ENCODE measurements at places on chromosomes 7 and 10.
A peak's percentile ranks its signal among the peaks of the same experiment; 100 is the strongest.

- DNase-seq = no peak
Observed at GRCh38 chr7:123537026-123537642, 2.7 kb upstream of the IQUB start.

GRCh38 chr7:42747044-42747443, 164.8 kb downstream of the C7orf25 start:
- DNase-seq = no peak

GRCh38 chr7:93758631-93759030, 131.9 kb downstream of the TFPI2 start:
- DNase-seq = no peak

DNA sequence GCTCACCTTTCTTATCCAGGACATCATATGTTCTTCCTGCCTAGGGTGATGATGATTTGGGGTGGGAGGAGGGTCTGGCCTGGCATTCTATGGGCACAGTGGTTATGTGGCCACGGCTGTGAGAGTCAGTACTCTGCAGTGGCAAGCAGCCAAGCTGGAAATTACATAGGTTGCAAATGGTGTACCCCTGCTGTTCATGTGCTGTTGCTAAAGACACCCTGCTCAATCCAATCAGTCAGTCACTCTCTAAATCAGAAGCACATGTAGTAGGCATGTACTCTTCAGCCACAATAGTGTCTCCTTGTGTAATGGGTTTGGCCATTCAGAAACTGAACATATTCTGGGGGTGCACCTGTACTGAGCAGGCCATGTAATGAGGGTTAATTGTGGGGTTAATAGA, 449.1 kb upstream of the ANKRD30A start:
- DNase-seq = no peak

DNA sequence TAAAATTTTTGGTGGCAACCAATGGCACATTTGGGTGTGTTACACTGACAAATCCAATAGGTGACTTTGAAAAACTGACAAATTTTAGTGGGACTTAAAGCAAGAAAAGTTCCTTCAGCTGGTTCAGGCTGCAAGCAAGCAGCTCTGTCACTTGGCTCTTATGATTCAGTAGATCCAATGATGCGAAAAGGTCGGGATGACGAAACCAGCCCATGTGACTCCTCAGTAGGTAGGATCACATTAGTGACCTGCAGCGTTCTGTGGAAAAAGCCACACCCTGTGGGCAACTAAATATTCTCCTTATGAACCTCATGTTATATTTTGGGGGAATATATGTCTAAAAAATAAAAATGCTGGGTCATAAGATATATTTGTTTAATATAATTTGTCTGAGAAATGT, 13.3 kb upstream of the TSGA13 start:
- no peak for DNase-seq

DNA sequence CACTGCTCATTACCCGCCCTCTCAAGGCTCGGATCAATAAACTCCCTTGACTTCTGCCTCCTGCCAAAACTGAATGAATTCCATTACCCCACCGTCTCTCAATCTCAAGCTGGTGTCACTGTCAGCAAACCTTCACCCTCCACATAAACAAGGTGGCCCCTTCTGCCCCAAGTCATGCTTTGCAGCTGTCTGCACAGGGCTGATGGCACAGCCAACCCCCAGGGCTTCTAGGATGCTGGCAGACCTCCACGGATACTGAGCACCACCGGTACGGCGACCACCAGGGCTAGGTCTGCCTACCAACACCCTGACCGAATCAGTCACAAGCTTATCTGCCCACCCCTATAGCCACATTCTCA, 46.1 kb downstream of the PARD3 start:
- no peak for DNase-seq

DNA sequence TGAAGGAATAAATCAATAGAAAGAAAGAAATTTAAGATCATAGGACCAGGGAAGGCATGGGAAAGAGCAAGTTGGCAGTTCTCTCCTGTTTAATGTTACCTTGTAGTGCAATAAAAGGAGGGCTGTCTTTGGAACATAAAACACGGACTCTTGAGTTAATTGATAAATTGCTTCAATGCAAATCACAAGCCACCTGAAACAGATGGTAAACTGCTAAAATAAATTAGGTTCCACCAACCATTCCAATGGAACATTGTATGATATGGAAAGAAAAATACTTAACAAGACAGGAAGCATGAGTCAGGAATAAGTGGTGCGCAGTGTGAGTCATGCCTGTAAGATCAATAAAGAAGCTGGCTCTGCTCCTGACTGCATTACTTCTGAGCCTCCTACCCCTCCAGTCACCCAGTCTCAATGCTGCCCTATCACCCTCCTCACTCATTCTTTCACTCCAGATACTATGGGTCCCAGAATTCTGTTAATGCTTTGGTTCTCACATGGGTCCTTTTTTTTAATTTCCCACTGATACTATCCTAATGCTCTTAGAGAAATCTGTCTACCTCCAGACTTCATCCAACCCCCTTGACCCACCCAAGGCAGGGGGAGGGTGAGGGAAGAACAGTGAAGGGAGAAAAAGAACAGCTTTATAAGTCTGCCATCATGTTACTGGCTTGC, 78.9 kb downstream of the LRRC17 start:
- DNase-seq = peak; percentile 77

GRCh38 chr10:23238015-23238414, 45.9 kb downstream of the PTF1A start:
- DNase-seq = no peak

DNA sequence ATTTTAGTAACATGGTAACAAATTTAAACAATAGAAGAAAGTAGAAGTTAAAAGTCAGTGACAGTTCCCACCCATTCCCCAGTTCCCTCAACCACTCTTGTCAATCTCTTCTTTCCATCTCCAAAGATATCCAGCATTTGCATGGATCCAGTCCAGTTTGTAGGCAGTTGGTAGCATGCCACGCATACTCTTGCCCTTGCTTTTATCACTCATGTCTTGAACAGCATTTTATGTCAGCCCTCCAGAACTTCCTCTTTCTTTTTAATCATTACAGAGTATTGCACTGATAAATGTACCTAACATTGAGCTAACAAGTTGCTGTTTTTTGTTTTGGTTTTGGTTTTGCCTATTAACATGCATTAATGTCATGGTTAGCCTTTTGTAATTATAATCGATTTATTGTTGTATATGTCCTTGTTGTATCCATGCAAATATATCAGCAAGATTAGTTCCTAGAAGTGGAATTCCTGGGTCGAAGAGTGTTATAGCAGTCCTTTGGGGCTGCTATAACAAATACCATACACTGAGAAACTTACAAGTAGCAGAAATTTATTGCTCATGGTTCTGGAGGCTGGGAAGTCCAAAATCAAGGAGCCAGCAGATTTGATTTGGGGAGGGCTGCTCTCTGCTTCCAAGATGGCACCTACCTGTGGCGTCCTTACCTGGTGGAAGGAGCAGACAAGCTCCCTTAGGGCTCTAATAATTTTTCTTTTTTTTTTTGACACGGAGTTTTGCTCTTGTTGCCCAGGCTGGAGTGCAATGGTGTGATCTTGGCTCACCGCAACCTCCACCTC, 25.7 kb downstream of the CHST3 start:
- no peak for DNase-seq

- no peak for DNase-seq
Observed at GRCh38 chr10:36202881-36203280, 560.8 kb upstream of the FZD8 start.

DNA sequence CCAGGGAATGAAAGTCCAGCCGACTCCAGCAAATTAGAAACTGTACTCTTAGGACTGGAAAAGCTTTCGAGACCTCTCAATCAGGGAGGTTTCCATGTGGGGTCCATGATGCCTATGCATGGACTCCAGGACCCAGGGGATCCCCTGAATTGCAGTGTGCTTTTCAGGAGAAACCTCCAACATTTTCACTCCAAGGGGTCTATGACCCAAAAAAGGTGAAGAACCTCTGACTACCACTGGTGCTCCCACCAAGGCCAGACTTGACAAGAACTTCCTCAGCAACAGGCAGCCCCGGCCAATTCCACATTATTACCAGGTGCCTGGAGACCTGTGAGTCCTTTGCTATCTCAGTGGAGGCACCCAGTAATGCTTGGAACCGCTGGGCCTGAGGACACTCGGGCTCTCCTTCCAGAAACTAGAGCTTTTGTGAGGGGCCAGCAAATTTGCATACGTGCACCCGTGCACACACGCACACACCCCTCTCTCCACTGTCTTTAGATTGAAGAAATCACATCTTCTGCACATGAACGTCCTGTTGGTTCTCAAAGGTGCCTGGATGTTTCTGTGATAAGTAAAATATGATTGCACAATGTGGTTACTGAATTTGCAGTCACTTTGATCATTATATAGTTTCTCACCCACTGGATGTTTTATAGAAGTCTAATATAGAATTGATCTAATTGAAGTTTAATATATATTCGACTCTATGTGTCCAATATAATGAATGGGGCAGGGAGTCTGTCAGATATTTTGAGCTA, 54.7 kb downstream of the SYPL1 start:
- DNase-seq = no peak

- no peak for DNase-seq
Observed at GRCh38 chr10:3805201-3805790, 20.3 kb upstream of the KLF6 start.

DNA sequence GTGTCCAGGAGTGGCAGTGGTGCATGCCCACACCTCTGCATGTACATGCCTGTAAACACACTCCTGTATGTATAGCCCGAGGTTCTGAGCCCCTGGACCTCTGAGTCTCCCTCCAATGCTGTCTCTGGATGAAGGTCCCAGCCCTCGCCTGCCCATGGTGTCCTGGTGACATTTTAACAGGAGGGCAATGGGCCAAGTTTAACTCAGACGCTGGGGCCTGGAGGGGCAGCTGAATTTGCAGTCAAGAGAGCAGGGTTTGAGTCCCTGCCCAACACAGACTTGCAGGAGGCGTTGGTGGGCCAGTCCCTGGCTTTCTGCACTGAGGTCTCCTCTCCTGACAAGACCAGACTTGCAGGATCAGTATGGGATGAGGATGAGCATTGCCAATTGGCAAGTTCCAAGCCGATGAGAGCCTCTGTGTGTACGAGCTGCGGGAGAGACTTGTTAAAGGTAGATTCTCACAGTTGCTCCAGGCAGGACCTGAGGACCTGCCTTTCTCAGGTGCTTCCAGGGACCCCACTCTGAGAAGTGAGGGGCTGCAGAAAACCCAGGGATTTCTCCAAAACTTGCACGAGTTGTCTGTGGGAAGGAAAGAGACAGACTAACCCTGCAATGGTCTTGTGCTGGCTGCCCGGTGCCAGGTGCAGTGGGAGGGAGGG, 141.9 kb downstream of the ELFN1 start:
- DNase-seq = peak; percentile 44
